Forelimb muscle (tissue), 1 donor: ENCODE measurements at places on chromosomes 4 and X.

- DNase-seq: no peak
Measured at GRCh38 chr4:15725608-15726007, 22.7 kb downstream of the BST1 start.

- no peak for DNase-seq
Measured at GRCh38 chr4:169715826-169716225, 41.9 kb downstream of the HPF1 start.

- no peak for DNase-seq
Measured at GRCh38 chrX:74249963-74250362, 54.0 kb upstream of the ZCCHC13 start.

- DNase-seq: no peak
Measured at GRCh38 chr4:147984065-147984777, 252.3 kb downstream of the ARHGAP10 start.

- no peak for DNase-seq
Measured at GRCh38 chr4:15777697-15778288, 335 bp upstream of the CD38 start.

DNA sequence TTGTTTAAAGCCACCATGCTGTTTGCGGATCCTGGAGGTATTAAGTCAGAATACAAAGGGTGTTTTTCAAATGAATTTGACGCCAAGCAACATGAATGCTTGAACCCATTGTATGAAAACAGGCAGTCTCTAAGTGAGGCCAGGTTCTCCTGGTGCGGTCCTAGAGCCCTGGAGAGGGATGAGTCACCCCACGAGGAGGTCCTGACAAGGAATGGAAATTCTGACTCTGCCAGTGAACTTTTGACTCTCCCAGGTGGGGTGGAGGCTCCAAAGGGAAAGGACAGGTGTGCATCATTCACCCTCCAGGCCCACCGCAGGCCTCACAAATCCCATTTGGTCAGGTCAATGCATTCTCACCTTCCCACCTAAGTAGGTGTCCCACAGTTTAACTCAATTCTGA, 1.5 kb downstream of the TRIM2 start:
- no peak for DNase-seq

DNA sequence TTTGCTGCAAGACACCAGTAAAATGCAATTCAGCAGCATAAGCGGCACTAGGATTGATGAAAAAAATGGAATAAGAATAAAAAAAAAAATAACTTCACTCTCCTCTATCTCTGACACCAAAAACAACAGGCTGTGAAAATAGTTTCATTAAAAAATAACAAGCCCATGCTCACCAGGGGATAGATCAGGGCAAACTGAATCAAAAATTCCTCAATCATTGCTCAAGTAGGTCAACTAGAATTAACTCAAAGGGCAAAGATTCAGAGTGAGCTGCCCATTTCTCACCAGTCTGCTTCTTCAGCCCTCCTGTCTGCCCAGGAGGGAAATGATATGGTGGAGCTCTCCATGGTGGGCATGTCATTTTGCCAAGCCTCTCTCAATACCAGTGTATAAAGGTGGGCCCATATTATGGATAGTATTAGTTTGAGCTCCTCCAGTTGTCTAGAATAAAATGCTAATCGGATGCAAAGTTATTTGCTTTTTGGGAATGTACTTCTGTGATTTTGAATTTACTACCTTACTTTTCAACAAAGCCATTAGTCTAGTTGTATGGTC, 153.9 kb downstream of the UNC5C start:
- no peak for DNase-seq

DNA sequence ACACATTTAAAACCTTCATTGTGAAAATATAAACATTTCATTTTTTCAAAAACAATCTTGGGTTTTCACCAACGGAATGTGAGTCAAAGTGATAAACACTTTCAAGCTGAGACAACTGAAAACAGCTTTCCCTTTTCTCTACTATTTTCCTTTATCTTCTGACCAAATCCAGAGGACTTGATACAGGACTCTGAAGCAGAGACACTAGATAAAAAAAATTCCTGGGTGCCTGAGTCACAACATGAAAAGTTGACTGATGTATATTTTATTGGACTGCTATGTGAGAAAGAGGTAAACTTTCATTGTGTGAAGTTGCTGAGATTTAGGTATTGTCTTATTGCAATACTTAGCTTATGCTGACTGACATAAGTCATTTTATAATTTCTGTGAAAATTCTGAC, 411.2 kb downstream of the SPOCK3 start:
- no peak for DNase-seq

GRCh38 chrX:54639346-54640102, 109.5 kb downstream of the GNL3L start:
- DNase-seq: peak; percentile 92

DNA sequence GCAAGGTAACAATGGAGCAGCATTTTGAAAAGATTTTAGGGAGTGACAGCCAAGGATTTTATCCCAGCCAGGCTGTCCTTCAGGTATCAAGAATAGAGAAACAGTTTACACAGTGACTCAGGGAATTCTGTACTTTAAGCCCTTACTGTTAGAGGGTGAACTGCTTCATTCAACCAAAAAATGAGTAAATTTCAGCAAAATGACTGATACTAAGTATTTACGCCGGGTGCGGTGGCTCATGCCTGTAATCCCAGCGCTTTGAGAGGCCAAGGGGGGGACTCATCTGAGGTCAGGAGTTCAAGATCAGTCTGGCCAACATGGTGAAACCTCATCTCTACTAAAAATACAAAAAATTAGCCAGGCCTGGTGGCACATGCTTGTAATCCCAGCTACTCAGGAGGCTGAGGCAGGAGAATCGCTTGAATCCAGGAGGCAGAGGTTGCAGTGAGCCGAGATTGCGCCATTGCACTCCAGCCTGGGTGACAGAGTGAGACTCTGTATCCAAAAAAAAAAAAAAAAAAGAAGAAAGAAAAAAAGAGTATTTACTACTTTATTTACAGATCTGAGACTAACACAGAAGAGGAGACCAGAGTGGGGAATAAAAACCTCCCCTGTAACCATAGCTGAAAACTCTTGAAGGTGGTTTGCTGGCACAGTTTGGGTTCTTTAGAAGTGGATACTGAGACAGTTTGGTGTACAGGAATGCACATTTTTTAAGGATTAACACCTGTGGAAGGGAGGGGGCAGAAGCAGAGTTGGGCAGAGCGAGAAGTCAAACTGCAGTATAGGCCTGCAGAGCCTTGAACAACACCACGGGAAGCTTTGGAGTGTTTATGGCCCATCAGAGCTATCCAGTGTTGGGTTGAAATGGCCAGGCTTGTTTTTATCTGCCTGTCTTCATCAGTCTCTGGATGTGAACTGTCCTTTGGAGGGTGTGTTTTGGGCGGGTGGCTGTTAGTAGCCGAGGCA, 40.5 kb downstream of the TMEM131L start:
- no peak for DNase-seq

DNA sequence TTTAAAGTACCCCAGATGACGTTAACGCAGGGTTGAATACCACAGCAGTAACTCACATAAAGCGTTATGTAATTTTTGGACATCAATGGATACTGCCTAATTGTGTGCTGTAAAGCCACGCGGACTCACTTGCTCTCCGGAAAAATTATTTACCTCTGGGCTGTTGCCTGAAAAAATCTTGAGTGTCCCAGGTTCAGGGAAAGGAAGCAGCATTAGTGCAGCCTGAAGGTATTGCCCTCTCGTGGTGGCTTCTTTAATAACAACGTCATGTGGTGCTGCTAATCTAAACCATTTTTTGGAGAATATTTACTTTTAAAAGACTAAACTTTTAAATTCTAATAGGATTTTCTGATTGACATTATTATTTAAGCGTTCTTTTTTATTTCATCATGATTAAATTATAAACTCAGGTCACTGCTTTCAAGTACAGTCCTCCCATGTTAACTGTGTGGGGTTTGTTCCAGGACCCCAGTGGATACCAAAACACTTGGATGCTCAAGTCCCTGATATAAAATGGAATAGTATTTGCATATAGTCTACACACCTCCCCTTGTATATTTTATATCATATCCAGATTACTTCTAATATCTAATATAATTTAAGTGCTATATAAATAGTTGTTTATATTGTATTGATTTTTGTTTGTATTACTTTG, 384.8 kb downstream of the FAM133A start:
- no peak for DNase-seq

DNA sequence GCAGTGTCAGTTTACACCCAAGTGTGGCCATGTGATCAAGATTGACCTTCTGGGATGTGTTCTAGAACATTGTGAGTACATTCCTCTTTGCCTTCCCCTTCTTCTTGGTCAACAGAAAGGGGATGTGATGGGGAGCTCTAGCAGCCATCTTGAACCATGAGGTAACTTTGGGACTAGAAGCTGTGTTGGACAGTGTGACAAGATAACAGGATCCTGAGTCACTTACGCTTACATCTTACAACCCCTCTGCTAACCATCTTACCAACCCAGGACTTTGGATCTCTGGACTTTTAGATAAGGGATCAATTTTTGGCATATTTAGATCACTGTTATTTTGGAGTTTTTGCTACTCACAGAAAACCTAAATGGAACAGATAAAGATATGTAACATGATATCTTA, 625.6 kb downstream of the BCOR start:
- DNase-seq: no peak

DNA sequence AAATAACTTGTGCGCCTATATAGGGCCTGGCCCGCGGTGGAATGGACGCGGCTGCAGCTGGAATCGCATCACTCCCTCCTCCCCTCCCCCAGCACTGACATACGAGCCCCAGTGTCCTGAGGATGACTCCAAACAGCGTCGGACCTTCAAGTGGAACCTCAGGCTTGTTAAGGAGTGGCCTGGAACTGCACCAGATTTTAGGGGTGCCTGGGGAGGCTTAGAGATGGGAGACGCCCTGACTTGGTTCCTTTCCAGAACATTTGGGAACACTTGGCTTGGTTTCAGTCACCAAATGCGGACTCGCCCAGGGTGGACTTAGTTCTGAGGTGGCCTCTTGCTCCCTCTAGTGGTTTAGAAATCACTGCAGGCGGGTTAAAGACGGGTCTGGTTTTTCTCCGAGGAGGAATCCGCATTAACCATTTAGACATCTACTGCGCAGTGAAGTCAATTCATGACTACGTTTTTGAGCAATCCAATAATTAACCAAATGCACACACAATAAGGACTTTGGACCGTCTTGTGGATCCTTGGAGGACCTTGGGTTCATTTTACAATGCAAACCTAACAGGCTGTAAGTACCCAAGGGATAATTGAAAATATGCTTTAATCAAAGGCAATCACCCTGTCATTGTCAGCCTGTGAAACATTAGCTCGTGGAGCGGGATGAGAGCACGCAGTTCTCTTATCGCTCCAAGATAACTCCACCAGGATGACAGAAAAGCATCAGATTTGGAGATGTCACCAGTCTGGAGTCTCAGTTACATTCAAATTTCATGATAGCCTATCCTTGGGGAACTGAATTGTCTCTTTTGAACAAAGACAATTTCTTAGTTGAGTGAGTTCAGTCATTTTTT, 11.2 kb upstream of the PDGFRA start:
- peak; percentile 96 for DNase-seq

GRCh38 chrX:106780264-106780663, 22.2 kb upstream of the TBC1D8B start:
- DNase-seq: no peak

GRCh38 chr4:757111-757510, 51.5 kb downstream of the PCGF3 start:
- DNase-seq: no peak

GRCh38 chr4:48008021-48008596, 8.4 kb downstream of the CNGA1 start:
- DNase-seq: no peak

- no peak for DNase-seq
Measured at GRCh38 chrX:52217494-52218160, 32.9 kb downstream of the MAGED4 start.

DNA sequence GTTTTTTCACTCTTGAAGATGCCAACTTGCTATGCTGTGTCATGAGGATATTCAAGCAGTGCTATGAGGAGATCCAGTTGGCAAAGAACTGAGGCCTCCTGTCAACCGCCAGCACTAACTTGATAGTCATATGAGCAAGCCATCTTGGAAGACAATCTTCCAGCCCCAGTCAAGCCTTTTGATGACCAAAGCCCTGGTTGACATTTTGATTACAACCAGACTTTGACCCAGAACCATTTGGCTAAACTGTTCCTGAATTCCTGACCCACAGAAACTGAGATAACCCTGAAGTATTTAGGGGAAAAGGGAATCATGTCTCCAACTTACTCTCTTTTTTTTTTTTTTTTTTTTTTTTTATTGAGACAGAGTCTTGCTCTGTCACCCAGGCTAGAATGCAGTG, 32.9 kb downstream of the UGDH start:
- DNase-seq: no peak

- no peak for DNase-seq
Measured at GRCh38 chr4:42655269-42655637, 1.7 kb downstream of the ATP8A1 start.

DNA sequence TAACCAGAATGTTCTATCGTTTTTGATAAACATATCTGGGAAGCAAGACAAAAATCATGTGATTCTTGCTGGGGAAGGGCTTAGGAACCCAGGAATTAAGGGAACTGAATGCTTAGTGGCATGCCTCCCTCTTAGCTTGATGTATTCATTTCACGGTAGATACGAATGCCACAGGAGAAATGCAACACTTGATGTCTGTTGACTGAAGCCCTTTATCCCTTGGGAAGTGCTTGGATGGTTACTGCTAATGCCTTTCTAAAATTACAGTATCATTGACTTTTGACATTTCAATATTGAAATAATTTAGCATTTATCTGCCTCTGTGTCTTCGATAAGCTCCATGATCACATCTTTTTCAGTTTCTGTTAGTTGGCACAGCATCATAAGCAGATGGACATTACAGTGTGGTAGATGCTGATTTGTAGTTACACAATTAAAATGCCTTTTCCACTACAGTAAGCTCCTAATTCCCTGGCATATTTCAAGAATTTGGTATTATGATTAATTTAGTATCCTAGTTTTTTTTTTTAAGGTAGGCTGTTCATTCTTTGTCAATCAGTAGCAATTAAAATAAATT, 226.7 kb downstream of the ARHGAP10 start:
- no peak for DNase-seq

DNA sequence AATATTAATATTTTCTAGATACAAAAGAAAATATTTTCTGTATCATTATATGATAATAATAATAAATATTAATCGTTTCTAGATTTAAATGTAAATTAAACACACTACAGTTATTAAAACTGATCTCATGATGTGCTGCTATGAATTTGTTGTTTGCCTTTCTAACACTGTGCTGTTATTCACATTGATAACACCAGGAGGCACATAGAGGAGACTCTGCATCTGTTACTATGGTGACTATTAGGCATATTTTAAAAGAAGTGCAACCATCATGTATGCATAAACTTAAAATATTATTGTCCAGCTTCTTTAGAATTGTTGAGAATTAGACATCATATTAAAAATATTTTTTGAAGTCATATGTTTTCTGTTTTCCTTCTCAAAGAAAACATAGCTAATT, 11.8 kb upstream of the PDGFC start:
- no peak for DNase-seq

GRCh38 chrX:40061871-40062524, 35.8 kb downstream of the BCOR start:
- DNase-seq: no peak

DNA sequence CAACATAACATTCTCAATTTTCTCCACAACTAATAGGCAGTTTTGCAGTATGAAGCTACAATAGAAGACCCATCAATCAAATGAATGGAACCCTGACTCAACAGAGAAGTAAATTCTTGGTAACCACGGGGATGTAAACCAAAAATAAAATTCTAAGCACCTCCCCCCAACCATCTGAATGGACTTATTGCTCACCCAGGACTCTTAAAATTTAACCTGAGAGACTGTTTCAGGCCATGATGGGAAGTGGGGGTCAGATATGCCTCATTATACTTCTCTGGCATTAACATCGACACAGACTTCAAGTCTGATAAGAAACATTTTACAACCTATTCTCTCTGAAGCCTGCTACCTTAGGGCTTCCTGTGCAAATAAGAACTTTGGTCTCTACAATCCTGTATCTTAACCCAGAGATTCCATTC, 620.9 kb downstream of the TLL1 start:
- no peak for DNase-seq
